ENCODE measurements at places on chromosomes 1 and 21. TPM values are rescaled to one million over a fixed set of nuclear protein-coding genes. Genes with fewer than 3 reads are reported as not detected.

Gene NT5C1A
- polyA plus RNA-seq = not detected

GRCh38 chr21:39531840-39532239 lies 80.1 kb downstream of the SH3BGR start:
- no peaks in the 10 kb centered on the region for H3K36me3 ChIP-seq

GRCh38 chr1:115771847-115772457 lies 3.4 kb upstream of the CASQ2 start:
- no peak overlapping the region for H3K4me3 ChIP-seq
- DNase-seq = no peak
- H3K36me3 ChIP-seq = no peaks in the 10 kb centered on the region
- no peaks in the 10 kb centered on the region for H3K27me3 ChIP-seq
- H3K27ac ChIP-seq = no peak overlapping the region
- no peaks in the 10 kb centered on the region for H3K4me1 ChIP-seq

DNA sequence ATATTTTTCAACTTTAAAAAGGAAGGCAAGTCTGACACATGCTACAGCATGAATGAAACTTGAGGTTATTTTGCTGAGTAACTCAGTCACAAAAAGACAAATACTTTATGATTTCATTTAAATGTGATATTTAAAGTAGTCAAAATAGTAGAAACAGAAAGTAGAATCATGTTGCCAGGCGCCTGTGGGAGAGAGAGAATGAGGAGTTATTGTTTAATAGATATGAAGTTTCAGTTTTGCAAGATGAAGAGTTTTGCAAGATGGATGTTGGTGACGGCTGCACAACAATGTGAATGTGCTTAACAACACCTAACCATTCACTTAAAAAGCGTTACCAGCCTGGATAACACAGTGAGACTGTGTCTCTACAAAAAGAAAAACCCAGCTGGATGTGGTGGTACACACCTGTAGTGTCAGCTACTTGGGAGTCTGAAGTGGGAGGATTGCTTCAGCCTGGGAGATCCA lies 20.7 kb upstream of the ATP1A1 start:
- no peaks in the 10 kb centered on the region for H3K27me3 ChIP-seq
- no peaks in the 10 kb centered on the region for H3K4me1 ChIP-seq
- no peak overlapping the region for H3K27ac ChIP-seq
- H3K36me3 ChIP-seq = no peaks in the 10 kb centered on the region

DNA sequence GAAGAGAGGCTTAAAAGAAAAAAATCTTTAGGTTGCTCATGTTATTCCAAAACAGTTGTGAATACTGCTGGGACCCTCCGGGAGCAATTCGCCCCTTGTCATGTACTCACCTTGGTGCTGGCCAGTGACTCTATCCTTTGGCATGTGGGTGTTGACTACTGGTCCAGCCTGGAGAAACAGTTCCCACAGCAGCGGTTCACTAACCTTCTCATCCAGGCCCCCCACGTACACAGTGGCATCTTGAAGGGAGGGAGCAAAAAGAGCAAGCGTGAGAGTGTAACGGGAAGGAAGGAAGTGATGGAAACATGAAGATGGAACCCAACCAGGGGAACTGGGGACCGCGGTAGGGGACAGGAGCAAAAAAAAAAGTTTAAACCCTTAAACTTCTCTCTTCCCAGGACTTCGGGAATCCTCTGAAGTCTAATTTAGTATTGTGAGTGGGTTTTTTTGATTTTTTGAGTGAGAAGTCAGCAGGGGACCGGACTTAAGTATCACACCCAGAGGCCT lies 494 bp downstream of the SF3B4 start:
- H3K4me1 ChIP-seq = peaks cover 24% of the 10 kb centered on the region
- H3K36me3 ChIP-seq = peaks cover 4% of the 10 kb centered on the region
- H3K4me3 ChIP-seq = peak overlapping the region; percentile 97
- no peaks in the 10 kb centered on the region for H3K27me3 ChIP-seq
- no peak for DNase-seq

GRCh38 chr1:96515430-96515829 lies 206.2 kb upstream of the PTBP2 start:
- H3K27me3 ChIP-seq = no peaks in the 10 kb centered on the region
- no peaks in the 10 kb centered on the region for H3K36me3 ChIP-seq
- no peak for DNase-seq
- H3K4me1 ChIP-seq = no peaks in the 10 kb centered on the region
- no peak overlapping the region for H3K27ac ChIP-seq

GRCh38 chr1:43069461-43070050 lies 102.5 kb downstream of the EBNA1BP2 start:
- H3K36me3 ChIP-seq = no peaks in the 10 kb centered on the region
- H3K4me1 ChIP-seq = peaks cover 27% of the 10 kb centered on the region
- no peak for DNase-seq

DNA sequence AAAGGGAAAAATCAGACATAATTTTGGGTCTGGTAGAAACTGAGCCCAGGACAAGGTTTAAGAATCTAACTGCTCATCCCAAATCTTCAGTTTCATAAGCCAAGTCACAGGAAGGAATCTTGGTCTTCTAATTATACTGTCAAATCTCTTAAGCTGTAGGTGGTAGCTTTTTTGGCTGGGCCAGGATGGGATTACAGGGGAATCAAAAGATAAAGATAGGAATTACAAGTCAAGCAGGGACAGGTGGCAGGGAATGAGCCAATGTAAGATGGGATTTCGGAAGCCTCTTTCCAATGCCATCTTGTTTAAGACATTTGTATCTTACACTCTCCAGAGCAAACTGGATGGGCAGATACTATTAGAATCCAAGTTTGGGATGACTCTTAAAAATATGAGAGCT lies 383.5 kb downstream of the KCNH1 start:
- no peaks in the 10 kb centered on the region for H3K4me1 ChIP-seq
- H3K27me3 ChIP-seq = no peaks in the 10 kb centered on the region
- H3K36me3 ChIP-seq = no peaks in the 10 kb centered on the region
- no peak overlapping the region for H3K27ac ChIP-seq
- DNase-seq = no peak
- H3K4me3 ChIP-seq = no peak overlapping the region

Gene FCRLB
- 1.8 TPM for polyA plus RNA-seq

DNA sequence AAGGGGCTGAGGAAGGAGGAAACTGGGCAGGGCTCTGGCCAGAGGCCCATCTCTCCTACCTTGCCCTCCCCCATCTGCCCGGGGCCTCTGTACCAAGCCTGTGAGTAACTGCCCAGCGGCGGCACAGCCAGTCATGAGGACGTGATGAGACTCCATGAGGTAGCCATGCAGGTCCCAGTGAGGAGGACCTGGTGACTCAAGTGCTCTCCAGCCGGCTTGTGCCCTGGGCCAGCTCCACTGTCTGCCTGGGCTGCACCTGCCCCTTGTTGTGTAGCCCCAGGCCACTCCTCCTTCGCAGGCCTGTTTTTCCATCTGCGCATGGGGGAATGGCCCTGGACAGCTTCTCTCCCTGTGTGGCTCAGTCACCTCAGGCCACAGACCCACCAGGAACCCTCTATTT lies 42.0 kb upstream of the PADI1 start:
- H3K4me1 ChIP-seq = no peaks in the 10 kb centered on the region
- H3K36me3 ChIP-seq = no peaks in the 10 kb centered on the region
- no peaks in the 10 kb centered on the region for H3K27me3 ChIP-seq
- no peak for DNase-seq

Data from B cell (primary cell).